ENCODE measurements at places on chromosomes 2 and 18.

DNA sequence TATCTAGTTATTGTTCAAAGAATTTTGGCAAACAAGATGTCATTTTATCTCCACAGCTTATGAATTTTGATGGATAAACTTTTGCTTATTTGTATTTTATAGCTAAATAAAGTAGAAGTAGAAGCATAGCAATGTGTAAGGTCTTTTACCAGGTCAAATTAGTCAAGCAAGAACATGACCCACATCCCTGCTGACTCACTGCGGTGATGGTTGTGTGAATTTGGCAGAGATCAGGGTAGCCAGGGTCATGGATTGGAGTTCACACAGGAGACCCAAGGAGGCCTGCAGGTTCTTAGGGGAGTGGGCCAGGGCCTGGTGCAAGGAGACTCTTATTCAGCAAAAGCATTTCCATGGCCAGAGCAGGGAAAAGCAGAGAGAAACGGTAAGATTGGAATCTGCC lies 18.7 kb downstream of the SP140 start:
- DNase-seq: no peak

GRCh38 chr18:44507729-44508325 lies 172.9 kb upstream of the SETBP1 start:
- DNase-seq: peak; percentile 7

DNA sequence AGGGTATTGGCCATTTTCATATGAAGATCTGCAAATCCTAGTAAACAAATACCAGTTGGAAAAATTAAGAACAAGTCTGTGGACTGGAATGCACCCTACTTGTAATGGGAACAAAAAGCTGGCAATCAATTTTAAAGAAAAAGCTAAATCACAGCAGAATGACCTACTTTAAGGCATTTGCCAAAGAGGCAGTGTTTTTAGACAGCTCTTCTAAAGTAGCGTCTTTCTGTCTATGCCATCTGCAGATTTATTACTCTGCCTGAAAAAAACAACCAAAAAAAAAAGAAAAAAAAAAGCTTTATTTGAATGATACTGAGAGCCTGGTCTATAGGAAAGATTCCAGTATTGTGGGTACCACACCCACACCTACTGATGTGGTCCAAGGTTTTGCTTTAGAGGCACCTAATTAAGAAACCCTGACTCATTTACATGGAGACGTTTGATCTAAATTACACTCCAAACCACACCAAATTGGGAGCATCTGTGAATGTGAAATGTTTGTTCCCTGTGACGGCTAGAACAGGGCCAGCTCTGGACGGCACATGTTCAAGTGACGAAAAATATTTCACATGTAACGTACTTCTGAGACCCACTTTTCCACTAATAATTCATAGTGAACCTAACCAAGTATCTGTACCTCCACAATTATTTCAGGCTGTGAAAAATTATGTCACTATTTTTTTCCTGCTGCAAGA lies 597.1 kb downstream of the ARHGAP15 start:
- DNase-seq: no peak

- DNase-seq: no peak
Observed at GRCh38 chr2:178277741-178278197, 83.5 kb downstream of the OSBPL6 start.

GRCh38 chr2:135664623-135665068 lies 77.0 kb upstream of the UBXN4 start:
- no peak for DNase-seq

DNA sequence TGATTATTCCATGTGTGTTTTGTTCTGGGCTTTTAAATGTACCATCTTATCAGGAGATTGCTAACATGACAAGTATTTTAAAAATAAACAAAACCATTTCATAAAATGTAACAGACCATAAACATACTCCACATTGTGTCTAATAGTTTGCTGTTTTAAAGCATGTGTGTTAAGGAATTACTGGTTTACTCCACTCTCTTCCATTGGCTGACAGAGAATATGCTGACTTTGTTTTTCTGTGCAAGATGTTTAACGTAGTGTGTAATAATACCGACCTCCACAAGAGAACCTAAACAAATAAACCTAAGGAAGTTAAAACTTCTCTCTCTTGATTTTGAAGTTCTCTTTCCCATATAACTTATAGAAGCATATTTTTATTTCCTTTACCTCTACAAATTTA lies 17.0 kb upstream of the TMEM18 start:
- DNase-seq: no peak

GRCh38 chr2:176769499-176770370 lies 442.9 kb upstream of the HNRNPA3 start:
- DNase-seq: no peak

GRCh38 chr2:20478961-20479360 lies 32.1 kb downstream of the RHOB start:
- DNase-seq: no peak

DNA sequence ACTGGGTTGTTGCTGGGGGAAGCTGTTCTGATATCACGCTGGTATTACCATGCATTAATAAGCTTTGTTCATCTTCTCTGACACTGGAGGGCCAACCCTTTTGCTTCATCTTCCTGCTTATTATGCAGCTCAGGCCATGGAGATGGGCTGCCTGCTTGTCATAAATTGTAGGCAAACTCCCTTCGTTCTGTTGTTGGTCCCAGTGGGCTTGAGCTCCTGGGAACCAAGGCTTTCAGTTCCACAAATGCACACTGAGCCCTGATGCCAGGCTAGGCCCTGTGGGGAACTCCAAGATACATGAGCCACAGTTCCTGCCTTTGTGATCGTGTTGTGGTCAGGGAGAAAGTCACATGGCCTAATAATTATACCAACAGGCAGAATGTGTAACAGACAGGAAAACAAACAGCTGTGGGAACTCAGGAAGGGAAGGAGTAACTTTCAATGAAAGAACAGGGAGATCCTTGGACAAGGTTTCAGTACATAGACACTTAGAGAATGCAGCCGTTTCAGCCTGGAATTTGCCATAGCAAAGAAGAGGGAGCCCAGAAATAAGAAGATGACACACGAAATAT lies 49.0 kb upstream of the BCL2L11 start:
- DNase-seq: no peak

DNA sequence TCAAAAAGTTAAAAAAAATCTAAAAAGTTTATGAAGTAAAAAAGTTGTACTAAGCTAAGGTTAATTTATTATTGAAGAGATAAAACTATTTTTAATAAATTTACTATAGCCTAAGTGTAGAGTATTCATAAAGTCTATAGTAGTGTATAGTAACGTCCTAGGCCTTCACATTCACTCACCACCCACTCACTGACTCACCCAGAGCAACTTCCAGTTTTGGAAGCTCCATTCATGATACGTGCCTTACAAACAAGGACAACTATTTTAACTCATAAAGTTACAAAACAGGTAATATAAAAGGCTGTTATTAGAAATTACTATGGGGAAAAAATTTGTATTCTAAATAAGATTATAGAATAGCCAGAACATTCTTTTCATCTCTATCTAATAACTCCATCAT lies 158.9 kb upstream of the FN1 start:
- DNase-seq: no peak

DNA sequence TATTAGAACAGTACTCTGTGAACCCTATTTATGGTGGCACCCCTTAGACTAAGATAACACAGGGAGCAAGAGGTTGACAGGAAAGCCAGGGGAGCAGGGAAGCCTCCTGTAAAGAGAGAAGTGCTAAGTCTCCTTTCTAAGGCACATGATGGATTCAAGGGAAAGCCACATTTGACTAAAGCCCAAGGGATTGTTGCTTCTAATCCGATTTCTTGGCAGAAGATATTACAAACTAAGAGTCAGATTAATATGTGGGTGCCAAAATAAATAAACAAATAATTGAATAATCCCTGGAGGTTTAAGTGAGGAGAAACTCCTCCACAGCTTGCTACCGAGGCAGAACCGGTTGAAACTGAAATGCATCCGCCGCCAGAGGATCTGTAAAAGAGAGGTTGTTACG lies 333.2 kb downstream of the SOX11 start:
- no peak for DNase-seq

- no peak for DNase-seq
Observed at GRCh38 chr2:68134120-68134519, 23.6 kb upstream of the PNO1 start.

- DNase-seq: no peak
Observed at GRCh38 chr2:172430678-172431077, 3.3 kb downstream of the ITGA6 start.

DNA sequence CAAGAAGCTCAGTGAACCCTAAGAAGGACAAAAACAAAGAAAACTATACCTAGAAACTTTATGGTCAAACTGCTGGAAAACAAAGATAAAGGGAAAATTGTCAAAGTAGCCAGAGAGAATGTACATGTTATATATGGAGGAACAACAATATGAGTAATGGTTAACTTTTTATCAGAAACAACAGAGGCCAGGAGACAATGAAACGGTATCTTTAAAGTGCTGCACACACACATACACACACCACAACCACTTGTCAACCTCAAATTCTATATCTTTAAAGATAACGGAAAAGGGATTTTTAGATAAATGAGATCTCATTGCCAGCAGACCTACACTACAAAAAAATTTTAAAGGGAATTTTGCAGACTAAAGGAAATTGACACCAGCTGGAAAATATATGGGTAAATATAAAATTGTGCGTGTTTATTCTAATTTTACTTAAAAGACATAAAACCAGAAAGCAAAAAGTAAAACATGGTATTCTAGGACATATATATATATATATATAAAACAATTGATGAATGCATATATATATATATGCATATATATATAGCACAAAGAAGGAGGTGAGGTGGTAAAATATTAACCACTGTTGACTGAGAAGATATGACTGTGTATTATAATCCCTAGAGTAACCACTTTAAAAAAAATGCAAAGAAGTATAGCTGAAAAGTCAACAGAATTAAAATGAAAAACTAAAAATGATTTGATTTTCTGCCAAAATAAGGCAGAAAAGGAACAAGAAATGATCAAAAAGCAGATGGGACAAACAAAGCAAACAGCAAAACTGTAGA lies 172.0 kb downstream of the SRBD1 start:
- no peak for DNase-seq

- no peak for DNase-seq
Observed at GRCh38 chr2:55891671-55892094, 31.9 kb downstream of the EFEMP1 start.

- no peak for DNase-seq
Observed at GRCh38 chr2:120579916-120580685, 155.6 kb upstream of the GLI2 start.

- no peak for DNase-seq
Observed at GRCh38 chr2:206201075-206201848, 41.6 kb downstream of the EEF1B2 start.

DNA sequence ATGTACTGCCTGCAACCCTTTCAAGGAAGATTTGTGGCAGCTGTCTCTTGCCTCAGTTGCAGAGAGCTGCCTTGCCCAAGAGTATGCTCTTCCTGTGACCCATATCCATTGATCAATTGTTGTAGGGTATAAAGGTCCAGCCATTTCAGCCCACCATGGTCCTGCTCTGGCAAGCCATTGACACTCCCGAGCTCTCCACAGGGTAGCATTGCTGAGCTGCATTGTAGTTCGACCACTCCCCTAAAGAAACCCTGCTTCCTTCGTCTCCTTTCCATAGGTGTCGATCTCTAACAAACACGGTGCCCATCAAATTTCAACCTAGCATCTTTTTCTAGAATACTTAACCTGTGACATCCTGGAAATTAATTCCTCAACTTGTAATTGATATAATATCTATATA lies 104.9 kb upstream of the NDUFV2 start:
- DNase-seq: no peak

DNA sequence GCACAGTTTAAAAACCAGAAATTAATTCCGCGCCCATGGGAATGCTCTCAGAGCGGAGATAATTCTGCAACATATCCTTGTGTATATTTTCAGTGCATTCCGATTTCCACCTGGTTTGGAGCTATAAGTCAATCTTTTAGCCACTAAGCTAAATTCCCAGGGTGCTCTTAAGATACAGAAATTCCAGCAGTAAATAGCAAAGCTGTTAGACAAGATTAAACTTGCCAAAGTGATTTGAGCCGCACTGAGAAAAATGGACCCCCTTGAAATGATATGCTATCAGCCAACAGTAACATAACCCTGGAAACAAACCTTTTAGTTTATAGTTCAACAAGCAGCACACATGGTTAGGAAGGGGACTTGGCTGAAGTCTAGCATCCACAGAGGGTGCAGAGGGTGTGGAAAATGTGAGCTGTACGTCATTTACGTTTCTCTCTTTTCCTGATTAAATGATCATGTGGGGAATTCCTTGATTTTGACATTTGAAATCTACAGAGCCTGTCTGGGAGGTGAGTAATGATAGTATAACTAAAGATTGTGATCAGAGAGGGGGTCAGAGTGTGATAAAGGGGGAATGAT lies 99.8 kb upstream of the COPS8 start:
- DNase-seq: no peak

DNA sequence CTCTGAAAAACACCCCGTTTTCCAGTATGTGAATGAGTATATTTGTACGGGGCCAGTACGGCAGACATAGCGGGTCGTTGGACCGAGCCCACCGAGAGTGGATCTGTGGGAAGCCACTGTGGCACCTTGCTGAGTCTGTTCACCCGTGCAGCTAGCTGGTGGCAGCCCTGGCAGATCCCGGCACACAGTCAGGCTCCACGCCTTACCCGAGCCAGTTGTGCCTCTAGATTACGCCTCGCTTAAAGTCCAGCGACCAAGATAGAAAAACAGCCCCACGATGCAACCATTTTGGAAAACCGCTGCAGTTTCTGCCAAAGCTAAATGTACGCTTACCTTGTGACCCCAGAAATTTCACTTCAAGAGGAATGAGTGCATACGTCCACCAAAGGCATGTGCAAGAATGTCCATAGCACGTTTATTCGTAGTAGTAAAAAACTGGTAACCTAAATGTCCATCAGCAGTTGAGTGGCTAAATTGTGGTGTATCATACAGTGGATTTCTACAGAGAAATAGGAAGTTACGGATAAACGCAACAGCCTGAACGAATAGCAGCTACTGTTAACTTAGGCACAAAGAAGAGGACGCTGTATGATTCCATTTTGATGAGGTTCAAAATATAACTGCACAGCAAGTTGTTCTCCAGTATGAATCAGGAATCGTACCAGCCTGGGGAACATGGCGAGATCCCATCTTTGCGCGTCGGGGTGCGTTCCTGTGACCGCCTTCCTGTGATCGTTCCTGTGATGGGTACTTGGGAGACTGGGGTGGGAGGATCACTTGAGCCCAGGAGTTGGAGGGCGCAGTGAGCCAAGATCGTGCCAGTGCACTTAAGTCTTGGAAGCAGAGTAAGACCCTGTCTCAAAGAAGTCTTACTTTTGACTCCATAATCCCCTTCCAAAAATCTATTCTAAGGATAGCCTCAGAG lies 688 bp upstream of the WDR33 start:
- no peak for DNase-seq

DNA sequence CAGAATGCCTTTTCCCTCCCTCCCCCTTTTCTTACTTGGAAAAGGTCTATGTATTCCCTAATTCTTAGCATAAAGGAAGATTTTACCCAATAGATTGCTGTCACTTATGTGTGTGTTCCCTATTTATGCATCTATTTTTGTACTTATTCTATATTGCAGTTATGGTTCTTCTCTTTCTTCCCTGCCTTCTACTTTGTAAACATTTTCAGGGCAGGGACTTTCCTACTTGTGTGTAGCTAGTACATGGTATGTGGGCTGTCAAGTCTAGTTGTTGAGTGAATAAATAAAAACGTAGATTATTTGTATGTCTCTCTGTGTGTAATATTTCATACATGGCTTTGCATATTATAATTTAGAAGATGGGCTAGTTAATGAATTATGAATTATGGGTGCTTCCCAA lies 45.3 kb downstream of the PSMD14 start:
- DNase-seq: no peak

GRCh38 chr2:174012347-174013314 lies 47.5 kb upstream of the SP3 start:
- DNase-seq: peak; percentile 14

GRCh38 chr2:191894681-191895147 lies 47.8 kb upstream of the CAVIN2 start:
- no peak for DNase-seq
